ENCODE measurements at places on chromosomes 12 and 14.

- DNase-seq = no peak
Measured at GRCh38 chr12:56941299-56942017, 7.2 kb upstream of the SDR9C7 start.

GRCh38 chr12:92764831-92765230 is 62.0 kb downstream of the PLEKHG7 start:
- DNase-seq = no peak

- no peak for DNase-seq
Measured at GRCh38 chr12:65952737-65953209, 128.5 kb downstream of the HMGA2 start.

DNA sequence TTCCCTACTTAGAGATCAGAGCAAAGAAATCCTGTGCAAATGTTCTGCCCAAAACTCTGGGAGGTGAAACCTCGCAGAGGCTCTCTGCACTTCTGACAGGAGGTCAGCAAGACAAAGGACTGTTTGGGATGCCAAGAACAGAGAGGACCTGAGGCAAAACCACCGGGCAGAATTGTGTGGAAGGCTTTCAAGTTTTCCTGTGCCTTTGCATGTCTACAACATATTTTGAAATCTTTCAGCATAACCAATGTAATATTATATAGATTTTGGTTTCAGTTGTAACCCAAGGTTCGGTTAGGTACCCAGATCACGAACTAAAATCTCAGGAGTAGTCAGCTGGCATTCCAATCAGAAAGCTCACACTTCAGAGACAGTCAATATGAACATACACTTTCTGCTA is 99.4 kb upstream of the PLEKHA5 start:
- DNase-seq = no peak

DNA sequence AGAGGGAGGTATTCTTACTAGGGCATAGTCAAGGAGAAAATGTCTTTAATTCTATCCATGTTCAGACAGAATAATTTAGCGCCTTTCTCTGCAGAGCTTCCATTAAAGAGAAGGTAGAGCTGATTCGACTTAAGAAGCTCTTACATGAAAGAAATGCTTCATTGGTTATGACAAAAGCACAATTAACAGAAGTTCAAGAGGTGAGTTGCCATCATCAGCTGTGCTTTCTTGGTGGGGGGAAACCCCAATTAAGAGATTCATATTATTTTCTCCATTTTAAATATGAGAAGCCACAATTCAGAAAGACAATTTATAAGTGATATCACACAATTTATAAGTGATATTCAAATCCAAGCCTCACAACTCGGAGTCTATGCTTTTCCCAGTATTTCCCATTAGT is 27.8 kb downstream of the RPGRIP1 start:
- DNase-seq = no peak

GRCh38 chr14:24852312-24853060 is 197.5 kb downstream of the STXBP6 start:
- no peak for DNase-seq

GRCh38 chr14:58823312-58823711 is 185.6 kb downstream of the DACT1 start:
- DNase-seq = no peak

GRCh38 chr12:50283229-50283923 is at the start of gene LIMA1:
Gene LIMA1, minus strand, starts transcription at chr12:50283520. Its CDS starts 34,769 bp downstream, at chr12:50248751.
- DNase-seq = peak; percentile 75

- no peak for DNase-seq
Measured at GRCh38 chr12:128811806-128812205, 12.0 kb downstream of the SLC15A4 start.

- no peak for DNase-seq
Measured at GRCh38 chr12:13340149-13340548, 143.6 kb downstream of the EMP1 start.

- DNase-seq = no peak
Measured at GRCh38 chr12:80189241-80189640, 89.9 kb downstream of the OTOGL start.

GRCh38 chr12:32170437-32170998 is 63.9 kb downstream of the BICD1 start:
- no peak for DNase-seq

DNA sequence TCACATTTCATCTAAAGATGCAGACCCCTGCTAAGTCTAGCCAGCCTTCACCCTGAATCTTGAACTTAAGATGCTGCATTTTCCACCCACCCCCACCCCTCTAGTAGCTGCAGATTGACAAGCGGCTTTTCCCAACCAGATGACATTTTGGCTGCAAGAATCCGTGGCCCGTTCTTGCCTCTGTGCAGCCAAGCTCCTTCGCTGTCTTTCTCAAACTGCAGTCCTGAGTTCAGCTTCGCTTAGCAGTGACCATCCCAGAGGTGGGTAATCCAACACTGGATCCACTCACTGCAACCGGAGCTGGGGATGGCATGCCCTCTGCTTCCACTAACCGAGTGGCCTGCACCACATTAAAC is 765 bp upstream of the NFYB start:
- DNase-seq = no peak

DNA sequence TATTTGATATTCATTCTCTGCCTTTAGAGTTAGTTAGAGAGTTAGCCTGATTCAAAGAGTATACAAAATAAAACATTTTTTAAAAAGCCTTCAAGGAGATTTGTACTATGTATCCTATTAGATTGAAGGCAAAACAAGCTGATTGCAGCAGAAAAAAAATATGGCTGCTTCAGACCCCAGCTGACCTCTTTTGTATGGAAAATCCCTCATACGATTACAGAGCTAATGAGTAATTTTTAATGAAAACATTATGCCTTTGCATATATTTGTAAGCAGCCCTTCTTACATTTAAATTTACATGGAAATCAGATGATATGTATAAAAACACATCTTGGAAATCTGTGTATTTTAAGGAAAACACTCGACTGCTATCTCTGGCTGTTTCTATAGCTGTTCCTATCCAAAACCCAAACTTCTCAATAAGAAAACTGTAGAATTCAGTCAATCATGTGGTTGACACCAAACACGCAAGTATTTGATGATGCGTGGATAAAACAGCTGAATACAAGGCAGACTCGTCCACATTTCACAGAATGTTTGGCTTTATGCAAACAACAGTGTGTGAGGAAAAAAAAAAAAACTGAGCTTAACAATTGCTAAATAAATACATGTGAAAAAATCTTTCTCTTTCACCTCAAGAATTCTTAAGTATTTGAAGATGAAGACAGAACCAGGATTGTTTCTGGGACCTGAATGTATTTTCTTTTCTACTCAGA is 275.3 kb downstream of the EGLN3 start:
- no peak for DNase-seq

DNA sequence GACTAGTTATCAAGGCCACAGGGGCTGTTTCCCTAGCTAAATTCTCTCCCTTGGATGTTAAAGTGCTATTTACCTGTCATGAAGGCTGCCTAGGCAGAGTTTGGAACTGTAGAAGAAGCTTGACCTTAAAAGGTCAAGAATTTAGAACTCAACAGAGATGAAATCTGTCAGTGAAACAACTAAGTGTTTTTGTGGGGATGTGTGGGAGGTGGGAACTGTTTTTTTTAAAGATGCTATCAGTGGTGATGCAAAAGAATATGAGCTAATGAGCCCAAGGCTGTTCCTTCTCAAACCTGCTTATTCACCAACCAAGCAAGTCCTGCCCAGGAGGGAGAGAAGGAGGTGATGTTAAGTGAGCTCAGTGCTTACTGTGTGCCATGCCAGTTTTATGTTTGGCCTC is 40.8 kb upstream of the POC1B start:
- DNase-seq = no peak

GRCh38 chr12:109120095-109120494 is 3.7 kb downstream of the ACACB start:
- DNase-seq = no peak

GRCh38 chr12:126506426-126507182 is 1441.4 kb downstream of the AACS start:
- no peak for DNase-seq

DNA sequence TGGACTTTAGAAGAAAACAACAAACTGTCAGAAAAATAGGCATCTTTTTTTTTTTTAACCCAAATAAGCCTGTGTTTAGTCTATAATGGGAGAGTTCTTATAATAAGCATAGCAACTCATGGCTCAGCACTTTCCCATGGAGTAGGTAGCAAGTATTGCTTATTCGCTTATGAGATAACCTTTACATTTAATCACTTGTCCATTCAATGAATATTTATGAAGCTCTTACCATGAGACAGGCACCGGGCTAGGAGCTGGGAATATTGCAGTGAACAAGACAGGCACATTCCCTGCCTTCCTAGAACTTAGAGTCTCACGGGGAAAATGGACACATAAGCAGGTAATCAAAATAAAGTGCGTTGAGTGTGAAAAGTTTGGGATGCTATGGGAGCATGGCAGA is 10.0 kb upstream of the DCP1B start:
- DNase-seq = no peak

DNA sequence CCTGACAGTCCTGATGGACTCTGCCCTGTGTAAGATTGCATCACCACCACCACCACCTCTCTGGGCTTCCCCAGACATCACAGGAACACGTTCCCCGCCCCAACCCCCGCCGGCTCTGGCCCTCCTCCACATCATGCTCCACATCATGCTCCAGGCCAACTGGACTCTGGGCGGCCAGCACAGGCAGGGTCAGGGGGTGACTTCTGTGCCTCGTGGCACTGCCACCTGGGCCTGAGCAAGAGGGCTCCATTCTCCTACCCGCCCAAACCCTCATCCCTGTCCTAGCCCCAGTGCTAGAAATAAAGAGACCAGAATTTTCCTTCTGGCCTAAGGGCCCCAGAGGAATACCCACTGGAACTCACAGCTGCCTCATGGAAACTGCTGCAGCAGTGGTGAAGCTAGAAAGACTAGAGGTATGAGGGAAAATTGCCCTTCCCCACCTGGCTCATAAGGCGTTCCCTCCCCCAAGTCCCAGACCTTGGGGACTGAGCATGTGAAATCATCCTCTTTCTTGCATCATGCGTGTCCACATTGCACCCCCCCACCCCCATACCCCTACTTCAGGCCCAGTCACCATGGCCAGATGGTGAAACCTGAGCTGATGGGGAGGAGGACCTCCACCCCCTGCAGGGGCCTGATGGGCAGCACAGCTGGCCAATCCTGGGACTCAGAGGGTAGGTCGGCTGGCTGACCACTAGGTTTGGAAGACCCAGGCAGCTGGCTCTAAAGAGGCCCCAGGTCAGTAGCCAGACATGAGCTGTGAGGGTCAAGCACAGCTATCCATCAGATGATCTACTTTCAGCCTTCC is at the start of gene INHBE:
Gene INHBE (plus strand): TSS at position 742 of the 808 bp plus-strand sequence. CDS start 230 bp downstream, outside the sequence.
- DNase-seq = no peak

DNA sequence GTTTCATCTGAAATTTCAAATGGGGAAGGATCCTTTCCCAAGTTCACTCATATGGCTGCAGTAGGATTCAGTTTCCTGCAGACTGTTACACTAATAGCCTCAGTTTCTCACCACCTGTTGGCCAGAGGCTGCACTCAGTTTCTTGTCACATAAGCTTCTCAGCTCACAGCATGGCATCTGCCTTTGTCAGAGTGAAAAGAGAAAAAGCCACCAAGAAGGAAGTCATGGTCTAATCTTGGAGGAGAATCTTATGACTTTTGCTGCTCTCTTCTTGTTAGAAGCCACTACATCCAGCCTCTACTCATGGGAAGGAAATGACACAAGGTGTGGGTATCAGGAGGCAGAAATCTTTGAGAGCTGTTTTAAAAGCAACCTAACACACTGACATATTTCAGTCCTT is 39.4 kb upstream of the BTG1 start:
- no peak for DNase-seq

GRCh38 chr12:5985471-5985870 is 40.4 kb upstream of the ANO2 start:
- no peak for DNase-seq

DNA sequence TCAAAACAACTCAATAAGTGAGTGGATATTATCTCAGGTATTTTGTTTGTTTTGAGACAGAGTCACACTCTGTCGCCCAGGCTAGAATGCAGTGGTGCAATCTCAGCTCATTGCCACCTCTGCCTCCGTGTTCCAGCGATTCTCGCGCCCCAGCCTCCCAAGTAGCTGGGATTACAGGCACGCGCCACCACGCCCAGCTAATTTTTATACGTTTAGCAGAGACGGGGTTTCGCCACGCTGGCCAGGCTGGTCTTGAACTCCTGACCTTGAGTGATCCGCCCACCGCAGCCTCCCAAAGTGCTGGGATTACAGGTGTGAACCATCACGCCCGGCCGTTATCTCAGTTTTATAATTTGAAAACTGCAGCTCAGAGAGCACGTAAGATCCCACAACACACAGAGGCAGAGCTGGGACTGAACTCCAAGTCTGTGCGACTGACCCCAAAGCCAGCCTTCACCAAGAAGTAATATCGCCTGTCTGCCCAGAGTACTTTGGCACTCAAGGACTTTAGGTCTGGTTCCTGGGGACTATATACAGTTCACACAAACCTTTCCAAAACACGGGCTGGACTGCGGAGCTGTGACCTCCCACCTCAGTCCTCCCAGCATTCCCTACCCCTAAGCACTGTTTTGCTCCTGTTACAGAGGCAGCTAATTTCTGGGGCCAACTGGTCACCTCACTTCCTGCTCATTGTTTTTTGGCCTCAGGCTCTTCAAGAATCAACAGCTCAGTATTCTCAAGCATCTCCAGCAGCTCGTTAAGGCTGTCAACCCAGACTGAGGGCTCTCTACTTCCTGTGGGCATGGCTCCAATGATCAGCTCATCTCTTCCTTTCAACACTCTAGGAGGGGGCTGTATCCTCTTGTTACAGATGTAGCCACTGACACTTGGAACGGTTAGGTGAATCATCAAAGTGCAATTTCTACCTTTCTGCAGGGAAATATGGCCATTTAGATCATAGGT is 22.5 kb downstream of the TESC start:
- no peak for DNase-seq

GRCh38 chr14:29222671-29223268 is 456.2 kb downstream of the FOXG1 start:
- peak; percentile 73 for DNase-seq
